ENCODE measurements at places on chromosomes 1 and 21.

GRCh38 chr1:99818063-99818699, 32.0 kb upstream of the AGL start:
- no peak for DNase-seq

DNA sequence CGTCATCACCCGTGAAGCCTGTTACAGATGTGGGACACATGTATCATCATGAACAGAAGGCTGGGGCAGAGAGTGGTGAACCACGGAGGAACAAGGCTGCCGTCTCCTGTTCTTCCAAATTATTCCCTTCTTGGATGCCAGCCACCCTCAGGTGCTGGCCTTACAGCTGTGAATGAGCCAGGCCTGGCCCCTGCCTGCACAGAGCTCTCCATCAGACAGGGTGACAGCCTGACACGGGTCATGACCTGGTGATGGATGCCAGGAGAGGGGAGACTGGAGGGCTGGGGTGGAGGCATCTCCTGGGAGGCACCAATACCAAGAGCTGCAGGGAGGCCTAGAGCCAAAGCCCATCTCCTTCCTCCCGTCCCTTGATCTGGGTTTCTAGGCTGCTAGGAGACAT, 230.0 kb upstream of the C1orf174 start:
- no peak for DNase-seq

- DNase-seq: peak; percentile 19
Observed at GRCh38 chr1:32180186-32181060, 948 bp downstream of the TXLNA start.

DNA sequence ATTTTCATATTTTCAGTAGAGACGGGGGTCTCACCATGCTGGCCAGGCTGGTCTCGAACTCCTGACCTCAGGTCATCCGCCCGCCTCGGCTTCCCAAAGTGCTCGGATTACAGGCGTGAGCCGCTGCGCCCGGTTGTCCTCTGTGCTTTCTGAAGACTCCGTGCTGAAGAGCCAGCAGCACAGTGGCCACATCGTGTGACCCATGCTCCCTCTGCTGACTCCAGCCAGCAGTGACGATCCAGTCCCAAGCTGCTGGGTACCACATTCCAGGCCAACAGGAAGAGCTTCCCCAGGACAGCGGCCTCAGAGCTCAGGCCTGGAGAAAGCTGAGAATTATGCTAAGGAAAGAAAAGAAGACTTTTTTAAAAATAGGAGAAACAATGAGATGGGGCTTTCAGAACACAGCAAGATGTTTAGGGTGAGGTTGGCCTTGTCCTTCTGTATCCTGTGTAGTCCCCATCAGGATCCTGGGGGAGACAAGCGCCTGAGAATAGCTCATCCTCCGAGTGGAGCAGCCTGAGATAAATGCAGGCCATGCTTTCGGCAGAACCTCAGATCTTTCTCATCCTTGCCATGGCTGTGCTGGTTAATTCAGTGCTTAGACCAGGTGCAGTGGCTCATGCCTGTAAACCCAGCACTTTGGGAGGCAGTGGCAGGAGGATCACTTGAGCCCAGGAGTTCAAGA, 207.1 kb downstream of the SLC35F3 start:
- no peak for DNase-seq

DNA sequence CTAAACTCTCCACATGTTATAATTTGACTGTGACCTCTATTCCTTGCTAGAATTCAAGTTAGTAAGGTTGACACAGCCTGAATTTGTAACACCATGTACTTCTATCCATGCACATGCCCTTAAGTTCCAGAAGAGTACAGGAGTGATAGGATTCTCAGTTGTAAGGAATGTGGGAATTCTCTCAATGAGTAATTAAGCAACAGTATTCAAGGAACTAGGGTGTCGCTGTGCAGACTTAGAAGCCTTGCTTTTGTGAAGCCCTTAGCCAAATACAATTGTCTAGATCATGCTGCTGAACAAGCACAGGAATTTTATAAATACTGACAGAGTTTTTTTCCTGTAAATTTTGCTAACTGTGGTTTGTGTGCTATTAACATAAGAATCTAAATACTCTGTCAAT, 276.3 kb upstream of the PTBP2 start:
- no peak for DNase-seq

DNA sequence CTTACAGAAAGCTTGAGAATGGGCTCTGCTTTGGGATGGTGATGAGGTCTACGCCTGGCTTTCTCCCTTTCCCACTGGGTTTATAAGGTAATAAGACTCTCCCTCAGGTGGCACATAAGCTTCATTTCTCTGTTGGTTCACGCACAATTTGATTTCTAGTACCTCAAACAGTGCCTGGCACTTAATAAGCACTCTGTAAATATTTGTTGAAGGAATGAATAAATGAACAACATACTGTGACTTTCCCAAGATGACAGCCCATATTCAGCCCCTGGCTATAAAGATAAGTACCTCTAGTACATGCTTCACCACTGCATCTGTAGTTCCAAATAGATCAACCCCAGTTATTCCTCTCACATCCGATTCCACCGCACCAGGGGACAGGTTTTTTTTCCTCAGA, 17.8 kb downstream of the COPA start:
- DNase-seq: no peak

- no peak for DNase-seq
Observed at GRCh38 chr1:40252601-40253000, 4.9 kb downstream of the TMCO2 start.

GRCh38 chr1:181139631-181140061, 51.1 kb downstream of the IER5 start:
- DNase-seq: no peak
